ENCODE measurements at places on chromosomes 4 and X.

DNA sequence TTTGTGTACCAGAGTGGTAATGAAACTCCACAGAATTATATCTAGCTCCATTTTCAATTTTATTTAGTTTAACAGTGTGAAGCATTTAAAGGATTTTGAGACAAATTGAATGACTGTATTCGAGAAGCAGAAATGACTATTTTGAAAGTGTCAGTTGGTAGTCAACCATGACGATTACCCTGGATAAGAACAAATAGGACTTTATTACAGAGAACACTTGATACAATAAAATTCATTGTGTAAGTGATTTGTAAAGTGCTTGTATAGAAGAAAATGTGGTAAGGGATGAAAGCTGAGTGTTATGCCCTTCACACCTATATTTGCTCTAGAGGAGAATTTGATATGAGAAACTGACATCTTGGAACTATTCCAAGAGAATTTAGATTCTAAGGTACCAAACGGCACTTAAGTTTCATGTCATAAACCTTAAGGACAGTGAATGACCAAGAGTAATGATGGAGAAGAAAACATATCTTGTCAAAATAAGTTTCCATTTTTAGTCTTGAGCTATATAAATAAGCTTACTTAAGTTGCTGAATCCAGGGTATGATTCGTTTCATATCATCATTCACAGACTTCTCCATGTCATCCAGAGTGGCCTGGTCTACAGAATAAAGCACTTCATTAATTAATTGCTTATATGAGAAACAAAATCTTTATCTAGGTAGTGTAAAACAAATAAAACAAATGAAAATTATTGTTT lies 34.6 kb downstream of the MED14 start:
- no peak for DNase-seq

DNA sequence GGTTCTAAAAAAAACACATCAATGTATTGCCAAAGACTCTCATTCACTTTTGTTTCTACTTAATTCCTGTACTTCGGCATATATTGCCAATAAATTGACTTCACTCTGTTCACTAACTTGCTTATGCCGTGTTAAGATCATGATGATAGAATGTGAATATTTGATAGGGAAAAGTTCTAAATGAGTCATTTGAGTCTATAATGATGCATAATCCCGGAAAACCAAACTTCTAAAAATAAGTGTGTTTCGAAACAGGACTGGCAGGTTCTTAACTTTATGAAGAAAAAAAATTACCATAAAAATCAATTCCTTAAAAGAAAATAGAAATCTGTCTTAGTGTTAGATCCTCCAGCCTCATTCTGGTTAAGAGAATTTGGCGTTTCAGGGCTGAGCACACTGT lies 387.5 kb upstream of the FTHL17 start:
- DNase-seq, result no peak

- DNase-seq, result no peak
Observed at GRCh38 chr4:139658586-139659382, 6.8 kb upstream of the MGST2 start.

- no peak for DNase-seq
Observed at GRCh38 chr4:153748378-153748777, 11.4 kb downstream of the RNF175 start.

- DNase-seq, result no peak
Observed at GRCh38 chrX:101370888-101371504, 15.0 kb downstream of the BTK start.

DNA sequence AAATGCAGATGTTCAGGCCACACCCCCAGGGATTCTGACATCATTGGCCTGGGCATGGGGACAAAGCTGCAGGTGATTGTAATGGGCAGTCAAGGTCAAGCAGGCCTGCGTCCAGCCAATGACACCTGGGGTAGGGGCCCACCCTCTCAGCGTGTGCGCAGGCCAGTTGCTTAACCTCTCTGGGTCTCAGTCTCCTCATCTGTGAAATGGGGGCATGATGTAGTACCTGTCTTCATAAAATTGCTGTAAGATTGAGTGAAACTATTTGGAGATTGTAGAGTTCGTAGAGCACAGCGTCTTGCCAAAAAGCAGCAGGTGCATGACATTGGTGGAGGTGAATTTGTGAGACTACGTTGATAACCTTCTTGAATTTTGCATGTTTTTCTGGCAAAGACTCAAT lies 21.2 kb downstream of the RS1 start:
- DNase-seq, result no peak

GRCh38 chr4:20337261-20337664 lies 85.6 kb downstream of the SLIT2 start:
- no peak for DNase-seq

DNA sequence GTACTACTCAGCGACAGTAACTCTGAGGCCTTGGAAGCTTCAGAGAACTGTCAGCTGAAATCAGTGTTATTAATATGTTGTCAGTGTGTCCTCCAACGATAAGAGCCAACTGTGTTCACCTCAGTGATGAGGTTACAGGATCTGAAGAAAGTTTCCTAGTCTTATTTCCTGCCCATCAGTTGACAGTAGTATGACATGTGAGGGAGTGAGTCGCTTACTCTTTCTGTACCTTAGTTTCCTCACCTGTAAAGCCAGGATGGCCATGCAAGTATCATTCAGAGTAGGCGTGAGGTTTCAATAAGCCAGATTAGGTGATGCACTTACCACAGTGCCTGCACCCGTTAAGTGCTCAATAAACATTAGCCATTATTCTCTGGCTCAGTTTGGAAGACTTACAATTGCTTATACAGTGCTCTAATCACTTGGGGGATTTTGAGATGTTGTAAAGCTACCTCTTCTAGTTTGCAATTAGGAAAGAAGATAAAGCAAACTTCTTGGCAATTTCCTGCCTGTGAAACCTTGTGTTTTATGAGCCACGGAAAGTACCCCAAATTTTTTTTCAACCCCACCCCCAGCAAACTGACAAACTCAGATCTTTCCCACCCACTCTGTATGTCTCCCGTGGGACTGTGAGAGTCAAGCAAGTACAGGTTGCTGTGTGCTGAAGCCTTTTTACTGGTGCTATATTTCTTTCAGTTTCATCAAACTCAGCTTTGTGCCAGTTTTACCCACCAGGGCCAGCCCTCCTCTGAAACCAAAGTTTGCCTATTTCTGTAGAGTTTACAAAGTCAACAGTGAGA lies 62.2 kb downstream of the ANXA3 start:
- no peak for DNase-seq

DNA sequence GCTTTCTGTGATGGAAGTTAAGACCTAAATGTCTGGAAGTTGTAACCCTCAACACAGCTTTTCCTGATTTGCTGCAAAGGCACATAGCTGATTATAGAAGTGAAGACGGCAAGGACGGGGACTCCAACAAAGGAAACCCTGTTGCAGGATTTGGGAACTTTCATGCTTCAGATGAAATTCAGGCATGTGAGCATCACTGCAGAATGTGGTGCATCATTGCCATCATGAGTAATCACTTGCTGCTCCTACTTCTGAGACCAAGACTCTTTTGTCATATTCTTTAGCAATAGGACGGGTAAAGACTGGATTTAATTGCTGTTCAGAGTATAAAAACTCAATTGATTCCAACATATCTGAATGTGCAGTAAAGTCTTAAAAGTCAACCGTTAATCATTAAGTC lies 35.8 kb downstream of the YIPF6 start:
- DNase-seq, result no peak

- DNase-seq, result no peak
Observed at GRCh38 chr4:104025251-104025650, 305.5 kb upstream of the TACR3 start.

Data from NCI-H1417 treated with DMSO at 0.1 percent for 48 hours (cell line).